ENCODE measurements at places on chromosomes 5 and 9.

- peak; percentile 34 for DNase-seq
Observed at GRCh38 chr5:141637123-141637766, 448 bp downstream of the RELL2 start.

DNA sequence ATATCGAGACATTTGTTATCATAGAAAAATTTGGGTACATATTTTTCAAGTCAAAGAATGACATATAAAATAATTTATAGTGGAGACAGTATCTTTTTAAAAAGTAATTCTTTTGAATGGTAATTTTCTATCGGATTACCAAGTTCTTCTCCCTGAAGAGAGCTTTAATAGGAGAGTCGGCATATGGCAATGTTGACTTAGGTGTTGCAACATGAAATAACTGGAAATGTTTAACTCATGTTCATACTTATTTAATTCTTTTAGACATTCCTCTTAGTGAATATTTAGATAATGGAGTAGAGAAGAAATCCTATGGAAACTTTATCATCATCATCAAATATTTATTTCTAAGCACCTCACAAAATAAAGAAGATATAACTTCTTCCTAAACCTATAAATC, 118.2 kb upstream of the CTNND2 start:
- no peak for DNase-seq

- DNase-seq = no peak
Observed at GRCh38 chr5:74290634-74291241, 349.8 kb downstream of the ENC1 start.

GRCh38 chr9:80094176-80094771, 522.5 kb downstream of the TLE4 start:
- DNase-seq = no peak

DNA sequence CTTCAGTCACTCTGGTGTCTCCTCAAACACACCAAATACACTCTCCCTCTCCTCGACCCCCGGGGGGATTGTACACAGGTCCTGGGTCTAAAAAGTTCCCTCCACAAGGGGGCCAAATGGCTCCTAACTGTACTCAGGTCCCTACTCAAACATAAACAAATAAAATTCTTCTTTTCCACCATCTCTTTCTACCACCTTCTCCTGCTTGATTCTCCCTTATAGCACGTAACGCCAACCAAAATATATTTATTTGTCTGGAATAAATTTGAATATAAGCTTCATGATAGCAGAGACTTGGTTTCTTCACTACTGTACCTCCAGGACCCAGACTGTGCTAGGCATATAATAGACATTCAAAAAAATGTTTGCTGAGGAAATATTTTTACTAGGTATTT, 21.4 kb downstream of the ZNF608 start:
- DNase-seq = no peak

All from naive thymus-derived CD8-positive, alpha-beta T cell (primary cell).